Activated CD8-positive, alpha-beta T cell treated with anti-CD3 and anti-CD28 coated beads for 36 hours (primary cell): ENCODE measurements at places on chromosomes 3 and 15. TPM values are rescaled to one million over a fixed set of nuclear protein-coding genes. Genes with fewer than 3 reads are reported as not detected.

CADPS gene
- not detected for total RNA-seq

CCDC54 gene
- not detected for total RNA-seq

DNA sequence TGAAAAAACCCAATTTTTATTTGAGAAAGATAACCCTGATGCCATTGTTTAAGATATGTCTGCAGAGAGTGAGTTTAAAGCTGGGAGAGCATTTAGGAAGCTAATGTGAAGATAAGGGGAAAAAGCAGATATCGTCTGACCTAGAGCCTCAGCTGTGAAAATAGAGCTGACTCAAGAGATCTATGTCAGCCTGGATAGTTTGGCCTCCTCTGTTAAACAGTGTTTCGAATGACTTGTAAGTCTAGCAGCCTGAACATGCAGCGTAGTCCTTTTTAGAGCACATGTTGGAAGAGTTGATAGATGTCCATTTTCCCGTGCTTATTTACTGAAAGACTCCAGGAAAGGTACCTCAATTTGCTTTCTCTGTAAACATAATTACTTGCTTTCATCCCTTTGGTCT lies 48.1 kb downstream of the ALCAM start:
- DNase-seq = no peak
- H3K27ac ChIP-seq = no peak overlapping the region
- no peaks in the 10 kb centered on the region for H3K36me3 ChIP-seq
- H3K4me1 ChIP-seq = peaks cover 4% of the 10 kb centered on the region

DNA sequence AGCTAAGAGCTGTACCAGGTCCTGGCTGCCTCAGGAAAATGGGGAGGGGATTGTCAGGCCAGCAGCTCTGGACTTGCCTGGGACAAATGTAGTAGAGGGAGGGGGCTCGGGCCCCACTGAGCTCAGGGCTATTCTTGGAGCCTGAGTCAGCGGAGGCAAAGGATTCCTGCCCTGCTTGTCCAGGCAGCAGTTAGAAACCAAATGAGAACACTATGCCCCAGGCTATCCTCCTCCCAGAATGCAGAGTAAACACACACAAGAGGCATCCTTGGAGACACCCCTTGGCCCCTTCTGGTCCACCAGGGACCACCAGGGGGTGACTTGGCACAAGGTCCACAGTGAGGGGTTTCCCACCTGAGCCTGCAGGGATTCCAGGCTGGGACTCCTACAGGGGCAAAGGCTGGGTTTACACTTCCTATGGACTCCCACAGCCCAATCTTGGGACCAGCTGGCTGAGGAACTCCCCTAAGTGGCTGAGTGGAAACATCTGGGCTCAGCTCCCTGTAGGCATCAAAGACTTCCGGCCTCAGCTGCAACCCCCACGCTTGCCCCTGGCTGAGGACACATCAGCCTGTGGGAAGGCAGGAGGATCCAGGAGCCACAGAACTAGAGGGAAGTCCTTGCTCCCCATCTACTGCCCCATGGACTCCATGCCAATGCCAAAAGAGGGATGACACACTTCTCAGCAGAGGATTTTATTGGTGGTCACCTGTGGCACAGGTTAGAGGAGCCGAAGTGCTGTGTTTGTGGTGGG lies 3.4 kb upstream of the COL7A1 start:
- no peak for DNase-seq
- H3K27ac ChIP-seq = no peak overlapping the region

DNA sequence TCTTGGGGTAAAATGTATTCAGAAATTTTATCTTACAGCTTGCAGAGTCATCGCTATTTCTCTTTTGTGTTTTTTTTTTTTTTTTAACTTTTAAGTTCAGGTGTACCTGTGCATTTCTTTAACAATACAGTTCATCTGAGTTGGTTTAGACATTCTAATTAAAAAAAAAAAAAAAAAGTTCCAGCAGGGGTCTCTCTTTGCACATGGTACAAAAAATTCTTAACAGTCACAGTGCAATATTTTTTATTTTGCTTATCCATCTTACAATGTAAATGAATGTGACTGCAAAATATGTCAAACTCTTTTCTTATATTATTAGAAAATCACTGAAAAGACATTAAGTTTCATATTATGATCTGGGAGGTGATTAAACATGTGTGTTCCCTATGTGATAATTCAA lies 47.5 kb upstream of the SLC9A9 start:
- H3K27me3 ChIP-seq = peaks cover 6% of the 10 kb centered on the region
- H3K27ac ChIP-seq = no peak overlapping the region
- H3K4me3 ChIP-seq = no peak overlapping the region
